NCI-H82 (cell line): ENCODE measurements at places on chromosomes 13 and 19.
A peak's percentile ranks its signal among the peaks of the same experiment; 100 is the strongest.

DNA sequence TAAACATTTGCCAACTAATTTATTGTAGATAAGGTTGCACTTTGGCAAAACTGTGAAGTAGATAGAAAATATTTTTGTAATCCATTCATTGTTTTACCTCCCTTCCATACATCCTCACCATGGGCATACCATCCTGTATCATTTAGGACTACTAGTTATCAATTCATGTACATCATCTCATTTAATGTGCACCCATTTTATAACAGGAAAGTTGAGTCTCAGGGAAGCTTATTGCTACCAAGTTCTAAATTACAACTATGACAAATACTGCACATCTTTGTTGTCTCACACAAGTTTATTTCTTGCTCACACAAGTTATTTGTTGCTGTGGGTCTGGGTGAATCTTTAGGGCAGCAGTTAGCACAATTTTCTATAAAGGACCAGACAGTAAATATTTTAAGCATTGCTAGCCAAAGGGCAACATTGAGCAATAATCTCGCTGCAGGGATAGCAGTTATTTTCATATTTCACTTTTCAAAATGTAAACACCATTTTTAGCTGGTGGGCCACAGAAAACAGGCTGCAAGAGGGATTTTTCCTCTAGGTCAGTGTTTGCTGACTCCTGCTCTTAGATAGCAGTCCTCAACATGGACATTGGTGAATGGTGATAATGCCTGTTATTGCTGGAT, 276.5 kb downstream of the GPC6 start:
- no peak for DNase-seq

DNA sequence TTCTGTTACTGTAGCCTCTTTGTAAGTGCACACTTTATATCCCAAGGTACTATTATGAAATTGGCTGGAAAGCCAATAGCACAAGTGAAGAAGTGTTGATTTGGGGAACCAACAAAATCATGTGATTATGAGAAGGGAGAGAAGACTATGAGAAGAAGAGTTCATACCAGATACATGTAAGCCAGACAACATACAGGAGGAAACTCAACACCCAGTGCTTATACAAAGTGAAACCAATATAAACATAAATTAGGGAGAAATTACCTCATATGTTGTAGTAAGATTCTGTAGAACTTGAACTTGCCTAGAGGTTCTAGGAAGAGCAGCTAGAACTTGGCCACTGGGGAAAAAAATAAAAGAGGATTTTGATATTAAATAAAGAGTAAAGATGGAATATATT, 17.4 kb downstream of the CPB2 start:
- DNase-seq, result no peak

DNA sequence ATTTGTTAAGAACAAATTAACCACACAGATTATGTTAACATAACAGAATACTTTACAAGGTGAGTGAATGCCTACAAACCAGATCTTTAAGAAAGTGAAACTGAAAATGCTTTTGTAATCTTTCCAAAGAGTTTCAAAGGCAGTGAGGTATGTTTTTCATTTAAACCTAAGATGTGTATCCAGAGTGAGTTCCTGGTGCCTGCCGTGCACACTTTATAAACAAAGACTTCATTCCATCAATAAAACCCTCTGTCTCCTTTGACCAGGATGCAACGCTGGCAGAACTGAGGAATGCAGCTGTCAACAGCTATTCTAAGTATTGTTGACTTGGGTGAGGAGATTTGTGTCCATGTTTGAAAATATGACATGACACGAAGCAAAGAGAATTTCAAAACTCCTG, 344.6 kb downstream of the DNAJC15 start:
- DNase-seq, result no peak

GRCh38 chr13:85631801-85632200, 167.4 kb downstream of the SLITRK6 start:
- DNase-seq, result no peak

DNA sequence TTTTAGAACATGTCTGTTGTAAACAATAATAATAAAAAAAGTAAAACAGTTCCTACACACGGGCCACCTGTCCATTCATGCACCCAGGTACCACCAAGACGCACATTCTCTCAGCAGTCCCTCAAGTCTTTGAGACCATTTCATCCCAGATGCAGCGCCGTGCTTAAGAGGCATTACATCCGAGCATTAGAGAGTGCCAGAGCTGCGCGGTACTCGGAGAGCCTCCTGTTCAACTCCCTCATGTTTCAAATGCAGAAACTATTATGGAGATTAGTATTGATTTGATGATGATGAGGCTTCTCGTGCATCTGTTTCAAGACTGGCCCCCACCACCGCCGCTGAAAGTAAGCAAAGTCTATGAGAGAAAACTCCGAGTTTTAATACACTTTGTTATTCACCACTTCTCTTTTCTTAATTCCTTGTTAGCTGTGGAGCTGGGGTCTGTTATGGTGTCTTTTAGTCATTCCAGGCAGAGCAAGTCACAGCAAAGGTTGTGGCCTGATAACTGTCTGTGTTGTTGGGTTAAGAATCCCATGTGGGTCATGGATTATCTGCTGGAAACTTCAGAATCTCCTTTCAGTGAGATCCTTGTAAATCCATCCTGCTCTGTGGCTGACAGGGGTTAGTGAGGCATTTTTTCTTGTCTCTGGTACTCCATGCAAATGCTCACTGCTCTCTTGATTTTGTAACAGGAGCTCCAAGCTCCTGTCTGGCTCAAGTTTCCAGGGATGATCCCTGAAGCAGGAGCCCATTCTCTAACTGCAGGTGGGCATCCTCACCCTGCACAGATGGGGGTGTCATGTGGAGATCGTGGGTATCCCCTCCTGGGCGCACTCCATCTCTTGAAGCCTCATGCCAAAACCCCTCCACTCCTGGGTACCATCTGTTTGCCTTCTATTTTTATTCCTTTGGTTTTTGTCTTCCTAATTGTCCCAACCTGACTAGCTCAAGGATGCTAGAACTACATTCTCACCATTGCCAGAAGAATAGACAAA, 74.9 kb upstream of the MTIF3 start:
- peak; percentile 37 for DNase-seq

- no peak for DNase-seq
These were observed 148.1 kb downstream of the DNAJC15 start for GRCh38 chr13:43171489-43171888.

DNA sequence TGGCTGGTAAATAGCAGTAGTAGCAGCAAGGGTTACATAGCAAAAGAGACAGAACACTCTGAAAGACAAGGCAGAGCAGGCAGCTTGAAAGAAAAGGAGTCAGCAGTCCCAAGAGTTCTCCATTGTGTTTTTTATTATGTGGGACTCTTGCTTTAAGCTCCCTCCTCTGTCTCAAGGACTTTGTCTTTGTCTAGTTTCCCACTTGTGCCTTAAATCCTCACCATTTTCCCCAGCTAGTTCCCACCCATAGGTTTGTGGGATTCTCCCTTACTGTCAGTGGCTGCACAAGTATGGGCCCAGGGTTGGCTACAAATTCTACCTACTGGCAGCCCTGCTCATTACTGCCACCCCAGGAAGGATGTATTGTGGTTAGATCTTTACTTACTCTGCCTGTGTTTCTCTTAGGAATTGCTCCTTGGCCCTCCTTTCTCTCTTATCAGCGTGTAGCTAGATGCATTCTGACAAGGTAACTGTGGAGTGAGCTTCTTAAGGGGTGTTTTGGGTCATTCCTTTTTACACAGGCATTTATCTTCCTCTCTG, 413.4 kb upstream of the PCDH9 start:
- peak; percentile 46 for DNase-seq

- peak; percentile 73 for DNase-seq
These were observed 40.6 kb downstream of the DPF1 start for GRCh38 chr19:38183251-38183897.

GRCh38 chr13:62687732-62688131, 1272.1 kb upstream of the PCDH20 start:
- DNase-seq, result peak; percentile 34

DNA sequence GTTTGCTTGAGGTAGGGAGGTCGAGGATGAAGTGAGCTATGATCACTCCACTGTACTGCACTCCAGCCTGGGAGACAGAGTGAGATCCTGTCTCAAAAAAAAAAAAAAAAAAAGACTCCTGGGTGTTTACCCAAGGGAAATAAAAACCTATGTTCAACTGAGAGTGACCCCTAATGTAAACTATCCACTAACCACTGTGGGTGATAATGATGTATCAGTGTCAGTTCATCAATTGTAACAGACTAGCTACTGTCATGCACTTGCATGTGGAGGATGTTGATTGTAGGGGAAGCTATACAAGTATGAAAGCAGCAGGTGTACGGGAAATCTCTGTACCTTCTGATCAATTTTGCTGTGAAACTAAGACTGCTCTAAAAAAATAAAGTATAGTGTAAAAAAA, 2.6 kb upstream of the CIB3 start:
- no peak for DNase-seq

DNA sequence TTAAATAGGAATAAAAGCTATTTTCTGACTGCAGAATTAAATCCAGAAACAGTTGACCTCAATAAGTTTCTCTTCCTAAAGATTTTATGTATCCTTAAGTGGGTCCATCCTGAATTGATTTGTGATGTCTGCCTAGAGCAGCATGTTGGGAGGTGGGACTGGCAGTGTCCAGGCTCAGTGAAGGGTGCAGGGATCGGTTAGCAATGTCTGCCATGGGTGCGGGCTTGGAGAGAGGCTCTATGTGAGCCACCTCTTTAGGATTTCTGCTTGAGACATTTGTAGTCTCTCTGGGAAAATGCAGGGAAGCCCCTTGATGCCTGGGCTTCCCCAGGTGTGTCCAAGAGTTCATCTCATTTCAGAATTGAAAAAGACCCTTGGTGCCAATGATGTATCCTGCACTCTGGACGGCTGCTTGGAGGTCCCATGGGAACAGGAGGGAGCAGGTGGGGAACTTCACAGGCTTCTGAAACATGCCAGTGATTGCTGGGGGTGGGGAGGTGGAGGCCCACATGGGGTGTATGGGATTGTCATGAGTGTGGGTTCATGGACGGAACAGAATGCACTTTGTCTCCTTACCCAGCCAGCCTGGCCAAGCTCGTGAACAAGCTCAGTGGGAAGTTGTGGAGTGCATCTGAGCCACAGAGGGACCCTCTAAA, 6.2 kb upstream of the COLGALT1 start:
- DNase-seq, result peak; percentile 59

DNA sequence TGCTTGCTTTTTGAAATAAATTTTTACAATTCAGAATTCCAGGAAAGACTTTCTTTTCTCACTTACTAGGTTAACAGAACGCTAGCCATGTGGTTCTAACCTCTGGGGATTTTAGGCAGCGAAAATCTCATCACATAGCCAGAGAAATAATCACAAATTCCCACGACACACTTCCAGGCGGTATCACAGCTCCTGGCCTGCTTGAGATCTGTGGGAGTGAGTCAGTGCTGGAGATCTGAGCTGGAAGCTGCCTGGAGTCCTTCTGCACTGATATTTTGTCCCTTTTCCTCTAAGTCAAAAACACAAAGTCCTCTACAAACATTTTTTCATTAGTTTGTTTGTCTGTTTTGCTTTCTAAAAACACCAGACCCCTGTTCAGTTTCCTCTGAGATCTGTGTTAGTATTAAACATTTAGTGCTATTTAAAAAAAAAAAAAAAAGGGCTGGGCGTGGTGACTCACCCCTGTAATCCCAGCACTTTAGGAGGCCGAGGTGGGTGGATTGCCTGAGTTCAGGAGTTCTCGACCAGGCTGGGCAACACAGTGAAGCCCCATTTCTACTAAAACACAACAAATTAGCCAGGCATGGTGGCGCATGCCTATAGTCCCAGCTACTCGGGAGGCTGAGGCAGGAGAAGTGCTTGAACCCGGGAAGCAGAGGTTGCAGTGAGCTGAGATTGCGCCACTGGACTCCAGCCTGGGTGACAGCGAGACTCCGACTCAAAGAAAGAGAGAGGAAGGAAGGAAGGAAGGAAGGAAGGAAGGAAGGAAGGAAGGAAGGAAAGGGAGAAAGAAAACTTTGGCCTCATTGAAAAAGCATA, 12.2 kb upstream of the UBE2L5 start:
- DNase-seq, result no peak

DNA sequence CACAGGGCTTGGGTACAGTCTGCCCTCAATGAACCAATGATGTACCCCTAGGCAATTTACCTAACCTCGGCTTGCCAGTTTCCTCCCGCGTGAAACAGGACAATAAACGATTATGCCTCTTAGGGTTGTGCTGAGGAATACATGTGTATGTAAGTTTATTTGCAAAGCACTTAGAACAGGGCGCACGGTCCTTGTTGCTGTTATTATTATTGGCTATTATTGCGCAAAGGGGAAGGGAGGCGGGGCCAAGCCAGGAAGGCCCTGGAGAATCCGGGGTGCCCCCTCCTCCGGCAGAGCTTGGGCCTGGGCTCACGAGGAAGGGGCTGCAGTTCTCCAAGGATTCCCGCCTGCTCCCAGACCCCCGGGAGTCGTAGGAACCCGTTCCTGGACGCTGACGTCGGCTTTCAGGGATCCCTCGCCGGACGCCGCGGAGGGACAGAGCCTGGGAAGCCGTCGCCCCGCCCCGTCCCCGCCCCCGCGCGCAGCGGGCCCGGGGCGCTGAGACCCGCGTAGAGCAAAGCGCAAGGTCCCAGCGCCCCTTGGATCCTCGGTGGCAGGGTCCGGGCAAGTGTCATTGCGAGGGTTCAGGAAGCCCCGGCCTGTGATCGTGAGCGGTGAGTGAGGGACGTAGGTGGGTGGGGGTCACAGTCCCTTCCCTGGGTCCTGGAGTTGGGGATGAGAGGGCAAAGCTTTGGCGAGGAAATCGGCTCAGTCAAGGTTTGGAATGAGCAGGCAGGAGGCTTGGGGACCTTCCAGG, at the start of gene TMEM91:
TMEM91 (plus strand) TSS at position 293 of the 757 bp plus-strand sequence. CDS start 1,777 bp downstream, outside the sequence.
- DNase-seq, result peak; percentile 57
